Stimulated activated naive CD4-positive, alpha-beta T cell (primary cell): ENCODE measurements at places on chromosomes 4 and X.

- DNase-seq, result no peak
These were observed 183.4 kb downstream of the SPRY1 start for GRCh38 chr4:123579961-123580360.

- no peak for DNase-seq
These were observed 21.9 kb upstream of the ADH4 start for GRCh38 chr4:99165978-99166377.

GRCh38 chr4:142845293-142846107 is 601 bp downstream of the INPP4B start:
- DNase-seq, result peak; percentile 31

DNA sequence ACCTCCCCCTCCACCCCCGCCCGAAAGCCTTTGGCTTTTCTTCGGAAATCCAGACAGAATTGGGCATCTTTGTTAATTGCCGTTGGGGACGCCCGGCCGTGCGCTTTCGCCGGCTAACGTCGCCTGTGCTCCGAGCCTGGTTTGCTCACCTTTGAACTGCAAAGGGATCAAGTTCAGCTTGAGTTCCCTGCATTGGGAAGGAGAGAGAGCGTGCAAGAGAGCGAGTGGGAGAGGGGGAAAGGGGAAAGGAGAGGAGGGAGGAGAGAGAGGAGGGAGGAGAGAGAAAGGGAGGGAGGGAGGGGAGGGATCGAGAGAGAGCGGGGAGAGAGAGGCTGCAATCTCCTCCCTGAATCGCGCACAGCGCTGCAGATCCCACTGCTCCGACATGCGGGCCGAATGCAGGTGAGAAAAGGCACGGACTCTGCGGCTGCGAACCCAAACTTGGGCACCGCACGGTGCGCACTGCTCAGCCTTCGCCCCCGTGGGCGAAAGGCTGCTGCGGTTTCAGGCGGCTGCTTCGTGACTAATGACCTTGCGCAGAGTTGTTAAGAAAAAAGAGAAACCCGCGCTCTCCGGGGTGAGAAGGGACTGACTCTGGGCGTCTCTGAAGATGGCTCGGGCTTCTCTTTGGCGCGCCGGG is at the start of gene PCDH7:
Gene PCDH7 (plus strand): TSS at position 349 of the 640 bp plus-strand sequence. CDS start 1,054 bp downstream, outside the sequence.
- no peak for DNase-seq

GRCh38 chrX:78658845-78659744 is at the start of gene RTL3:
Gene RTL3, minus strand, starts transcription at chrX:78659328. Its CDS starts 908 bp downstream, at chrX:78658420.
- no peak for DNase-seq

GRCh38 chrX:68175562-68175961 is 257.7 kb downstream of the OPHN1 start:
- DNase-seq, result no peak

DNA sequence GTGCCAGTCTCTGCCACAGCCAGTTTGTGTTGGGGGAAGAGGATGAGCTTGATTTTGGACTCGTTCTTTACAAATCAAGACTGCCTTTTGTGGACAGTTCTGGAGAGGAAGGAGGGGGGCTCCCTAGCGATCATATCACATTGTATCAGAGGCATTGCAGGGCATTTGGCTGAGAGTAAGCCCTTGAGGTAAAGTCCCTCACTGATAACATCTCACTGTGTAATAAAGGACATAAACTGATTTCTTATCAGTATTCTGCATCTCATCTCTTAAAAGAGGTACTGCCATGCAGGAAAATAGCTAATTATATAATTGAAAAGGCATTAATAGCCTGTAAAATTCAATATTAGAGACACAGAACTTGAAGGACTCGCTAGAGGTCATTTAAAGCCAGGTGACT is 6.1 kb upstream of the IGFBP7 start:
- DNase-seq, result no peak

- DNase-seq, result no peak
These were observed 34.0 kb upstream of the BCOR start for GRCh38 chrX:40131654-40132337.

DNA sequence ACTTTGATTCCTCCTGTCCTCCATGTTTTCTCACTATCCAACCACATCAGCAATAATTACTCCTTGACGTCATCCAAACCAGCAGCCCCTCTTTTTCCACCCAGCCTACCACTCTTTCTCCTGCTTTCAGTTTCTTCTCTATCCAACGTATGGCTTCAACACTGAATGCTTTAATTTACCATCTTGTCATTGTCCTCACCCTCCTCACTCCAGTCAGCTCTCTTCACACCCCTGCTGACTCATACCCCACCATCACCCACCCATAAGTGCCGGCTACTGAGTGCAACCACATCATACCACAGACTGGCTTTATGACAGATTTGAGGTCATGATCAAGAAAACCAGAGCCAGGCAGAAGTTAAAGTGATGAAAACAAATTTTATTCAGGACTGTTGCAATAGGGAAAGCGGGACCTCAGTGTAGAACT is 9.8 kb upstream of the ANXA5 start:
- no peak for DNase-seq

- DNase-seq, result no peak
These were observed 8.3 kb downstream of the PPM1K start for GRCh38 chr4:88275949-88276515.

DNA sequence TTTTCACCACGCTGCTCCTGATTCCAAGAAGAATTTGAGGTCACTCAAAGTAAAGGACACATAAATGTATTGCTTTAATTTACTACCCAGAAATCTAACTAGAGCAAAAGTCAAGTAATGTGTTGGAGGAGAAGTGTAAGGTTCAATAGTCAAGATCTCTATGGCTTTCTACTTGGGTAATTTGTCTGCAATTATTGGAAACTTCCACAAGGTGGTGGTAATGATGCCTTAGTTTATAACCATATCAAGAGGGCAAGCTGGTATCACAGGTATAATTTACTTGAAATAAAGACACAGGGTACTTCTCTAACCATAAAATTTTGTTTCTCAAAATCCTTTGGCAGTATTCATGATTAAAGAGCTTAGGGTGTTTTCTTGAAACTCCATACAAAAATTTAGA is 10.2 kb upstream of the GRIA3 start:
- DNase-seq, result no peak

DNA sequence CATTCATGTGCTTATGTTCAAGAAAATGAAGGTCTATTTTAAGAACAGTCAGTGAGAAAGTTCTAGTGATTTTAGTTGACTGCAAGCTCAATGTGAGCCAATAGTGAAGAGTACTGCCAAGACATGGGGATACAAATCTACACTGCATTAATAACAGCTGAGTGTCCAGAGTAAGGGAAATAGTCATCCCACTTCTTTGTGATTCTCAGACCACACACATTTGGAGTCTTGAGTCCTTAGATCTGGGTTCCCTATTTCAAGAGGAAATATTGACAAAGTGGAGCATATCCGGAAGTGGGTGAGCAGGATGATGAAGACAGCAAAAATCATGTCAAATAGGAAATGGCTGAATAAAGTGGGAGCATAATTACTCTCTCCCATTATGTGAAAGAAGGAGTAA is 171.1 kb downstream of the LARP7 start:
- no peak for DNase-seq

DNA sequence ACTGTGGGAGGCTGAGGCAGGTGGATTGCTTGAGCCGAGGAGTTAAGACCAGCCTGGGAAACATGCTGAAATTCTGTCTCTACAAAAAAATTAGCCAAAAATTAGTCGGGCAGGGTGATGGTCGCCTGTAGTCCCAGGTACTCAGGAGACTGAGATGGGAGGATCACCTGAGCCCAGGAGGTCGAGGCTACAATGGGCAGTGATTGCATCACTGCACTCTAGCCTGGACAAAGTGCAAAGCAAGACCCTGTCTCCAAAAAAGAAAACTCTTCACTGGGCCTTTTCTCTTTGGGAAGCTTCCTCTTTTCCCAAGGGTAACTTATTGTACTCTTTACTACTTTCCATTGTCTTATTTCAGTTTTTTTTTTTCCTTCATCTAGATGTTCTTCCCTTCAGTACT is 88.9 kb downstream of the UBE2K start:
- DNase-seq, result no peak

- no peak for DNase-seq
These were observed 231.1 kb upstream of the CENPE start for GRCh38 chr4:103429283-103429682.

GRCh38 chr4:60655356-60655755 is 544.8 kb upstream of the ADGRL3 start:
- no peak for DNase-seq

GRCh38 chr4:99679976-99680375 is 22.3 kb upstream of the C4orf54 start:
- DNase-seq, result no peak

DNA sequence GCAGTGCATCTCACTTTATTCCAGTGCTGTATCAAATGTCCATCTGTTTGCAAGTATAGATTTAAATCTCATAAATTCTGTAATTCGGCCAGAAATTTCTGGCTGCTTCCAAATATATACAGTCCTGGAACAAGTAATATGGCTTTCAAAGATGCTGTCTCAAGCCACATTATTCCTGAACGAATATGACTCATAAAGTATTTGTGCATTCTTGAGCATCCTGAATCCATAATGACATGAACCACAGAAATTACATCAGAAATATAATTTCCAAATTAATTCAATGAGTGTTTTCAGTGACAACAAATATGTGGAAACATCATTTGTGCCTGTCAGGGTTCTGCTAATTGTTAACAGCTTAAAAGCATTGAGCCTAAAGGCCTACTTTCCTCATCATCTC is 140.9 kb upstream of the HPGD start:
- DNase-seq, result no peak

DNA sequence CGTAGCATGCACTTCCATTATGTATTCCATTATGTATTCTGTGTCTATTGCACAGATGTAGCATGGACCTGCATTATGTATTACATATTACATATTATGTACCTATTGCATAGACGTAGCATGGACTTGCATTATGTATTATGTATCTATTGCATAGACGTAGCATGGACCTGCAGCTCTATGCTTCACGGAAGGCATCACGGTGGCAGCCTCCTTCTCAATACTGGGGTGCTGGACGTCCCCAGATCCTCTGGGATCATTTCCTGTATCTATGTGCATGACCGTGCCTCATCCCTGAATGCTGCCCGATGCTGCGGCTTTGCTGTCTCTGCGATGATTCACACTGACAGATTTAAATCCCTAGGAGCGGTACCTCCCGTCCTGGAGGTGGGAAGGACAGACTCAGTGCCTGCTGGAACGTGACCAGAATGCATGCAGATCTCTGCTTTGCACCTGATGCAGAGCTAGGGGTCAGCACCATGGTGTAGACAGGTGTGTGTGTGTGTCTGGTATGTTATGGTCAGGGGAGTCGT is 317.5 kb downstream of the DHRSX start:
- no peak for DNase-seq

- no peak for DNase-seq
These were observed 22.1 kb downstream of the BEX3 start for GRCh38 chrX:103398421-103398864.

DNA sequence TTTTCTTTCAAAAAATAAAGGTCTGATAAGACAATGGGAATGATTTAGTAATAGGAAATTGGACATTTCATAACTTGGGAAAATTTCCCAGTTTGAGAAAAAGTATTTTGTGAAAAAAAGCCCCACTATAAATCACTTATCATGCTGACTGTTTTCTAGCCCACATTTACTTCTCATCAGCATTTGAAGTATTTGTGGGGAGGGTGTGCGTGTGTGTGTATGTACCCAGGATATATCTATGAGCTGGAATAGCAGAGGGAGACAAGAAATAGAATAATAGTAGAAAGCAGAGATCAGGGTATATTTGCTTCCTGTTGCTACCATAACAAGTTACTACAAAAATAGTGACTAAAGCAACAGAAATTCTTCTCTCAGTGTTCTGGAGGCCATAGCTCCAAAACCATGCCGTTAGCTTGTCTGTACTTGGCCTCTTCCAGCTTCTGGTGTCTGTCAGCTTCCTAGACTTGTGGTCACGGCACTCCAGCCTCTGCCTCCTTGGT is 139.8 kb downstream of the PTTG2 start:
- DNase-seq, result no peak

- DNase-seq, result no peak
These were observed 50.3 kb downstream of the HMX1 start for GRCh38 chr4:8821151-8821950.

DNA sequence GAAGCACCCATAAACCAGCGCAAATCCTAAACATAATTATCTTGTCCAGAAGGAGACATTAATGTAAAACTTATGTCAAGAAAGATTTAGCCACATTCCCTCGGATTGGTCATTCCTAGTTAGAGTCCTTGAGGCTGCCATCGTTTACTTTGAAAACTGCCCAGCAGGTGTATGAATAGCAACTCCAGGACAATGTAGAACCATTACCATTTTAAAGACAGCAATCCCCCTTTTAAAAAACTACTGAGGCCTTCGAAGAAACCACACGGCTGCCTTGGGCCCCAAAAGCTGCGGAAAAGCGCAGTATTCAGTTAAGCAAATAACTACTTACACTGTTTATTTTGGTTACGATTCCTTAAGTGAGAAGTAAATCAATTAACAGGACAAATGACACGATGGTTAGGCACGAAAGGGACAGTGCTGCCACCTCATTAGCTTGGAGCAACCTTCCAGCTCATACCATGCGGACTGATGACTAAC is 822 bp upstream of the SGMS2 start:
- DNase-seq, result no peak

DNA sequence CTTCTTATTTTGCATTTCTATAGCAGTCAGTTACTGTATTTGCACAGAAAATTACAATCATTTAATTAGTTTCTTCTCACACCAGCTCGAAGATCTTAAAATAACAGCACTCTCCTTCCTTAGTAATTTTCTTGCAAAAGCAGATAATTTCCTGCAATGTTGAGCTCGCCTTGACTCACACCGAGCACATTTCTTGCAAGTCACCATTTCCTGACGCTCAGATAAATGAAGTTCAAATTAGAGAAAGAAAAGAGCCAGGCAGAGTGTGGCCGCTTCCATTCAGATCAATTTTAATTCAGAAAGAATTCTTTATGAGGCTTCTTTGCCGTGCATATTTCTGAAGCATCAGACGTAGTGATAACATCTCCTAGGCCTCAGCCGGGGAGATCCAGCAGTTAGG is 10.1 kb downstream of the SORCS2 start:
- no peak for DNase-seq

DNA sequence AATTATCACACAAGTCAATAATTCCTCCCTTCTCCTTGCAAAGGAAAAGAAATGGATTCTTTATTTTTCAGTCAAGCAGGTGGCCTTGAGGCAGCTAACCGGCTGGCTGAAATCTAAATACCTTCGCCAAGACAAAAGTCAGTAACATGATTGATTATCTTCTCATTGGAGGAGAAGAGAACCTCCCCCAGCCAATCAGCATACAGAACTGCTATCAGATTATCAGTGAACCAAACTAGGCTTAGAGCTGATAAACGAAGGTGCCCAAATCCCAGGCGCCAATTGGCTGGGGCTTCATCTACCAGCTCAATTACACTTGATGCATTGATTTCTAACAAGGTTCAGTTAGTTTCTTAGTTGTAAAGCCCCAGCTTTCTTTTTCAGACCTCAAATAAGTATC is 152.4 kb upstream of the NOCT start:
- DNase-seq, result no peak

GRCh38 chr4:26723216-26723615 is 137.4 kb upstream of the STIM2 start:
- no peak for DNase-seq

DNA sequence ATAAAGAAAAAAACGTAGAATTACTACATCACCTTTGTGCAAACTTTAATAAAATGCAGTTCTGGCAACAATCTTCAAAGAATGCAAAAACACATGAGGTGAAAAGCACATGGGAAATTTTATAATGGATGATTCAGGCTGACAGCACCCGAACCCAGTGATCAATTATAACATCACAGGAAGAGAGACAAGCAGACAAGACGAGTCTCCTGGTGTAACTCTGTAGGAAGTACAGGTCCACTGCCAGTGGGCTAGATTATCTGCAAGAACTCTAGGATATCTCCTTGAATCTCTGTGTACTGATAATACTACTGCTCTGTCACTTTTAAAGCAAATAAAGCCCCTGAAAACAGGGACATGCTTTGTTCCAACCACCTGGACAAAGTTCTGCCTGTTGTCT is 58.9 kb upstream of the NXF3 start:
- DNase-seq, result no peak
